ENCODE measurements at places on chromosomes 4 and X.

- peak; percentile 57 for DNase-seq
These were observed 82.2 kb downstream of the STOX2 start for GRCh38 chr4:183986971-183987946.

GRCh38 chr4:118997601-118998000, 108.9 kb downstream of the SYNPO2 start:
- DNase-seq = no peak

GRCh38 chr4:153076861-153077260, 127.4 kb upstream of the TRIM2 start:
- DNase-seq = no peak

DNA sequence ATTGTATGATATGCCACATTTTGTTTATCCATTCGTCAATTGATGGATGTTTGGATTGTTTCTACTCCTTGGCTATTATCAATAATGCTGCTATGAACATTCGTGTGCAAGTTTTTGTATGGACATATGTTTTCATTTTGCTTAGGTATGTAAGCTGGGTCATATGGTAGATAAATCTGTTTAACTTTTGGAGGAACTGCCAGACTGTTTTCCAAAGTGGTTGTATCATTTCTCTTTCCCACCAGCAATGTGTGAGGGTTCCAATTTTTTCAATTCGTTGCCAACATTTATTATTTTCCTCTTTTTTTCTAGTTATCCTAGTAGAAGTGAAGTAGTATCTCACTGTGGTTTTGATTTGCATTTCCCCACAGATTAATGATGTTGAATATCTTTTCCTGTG, 71.8 kb downstream of the DIAPH2 start:
- no peak for DNase-seq

- DNase-seq = no peak
These were observed 3.3 kb upstream of the SLC25A4 start for GRCh38 chr4:185139736-185140135.

DNA sequence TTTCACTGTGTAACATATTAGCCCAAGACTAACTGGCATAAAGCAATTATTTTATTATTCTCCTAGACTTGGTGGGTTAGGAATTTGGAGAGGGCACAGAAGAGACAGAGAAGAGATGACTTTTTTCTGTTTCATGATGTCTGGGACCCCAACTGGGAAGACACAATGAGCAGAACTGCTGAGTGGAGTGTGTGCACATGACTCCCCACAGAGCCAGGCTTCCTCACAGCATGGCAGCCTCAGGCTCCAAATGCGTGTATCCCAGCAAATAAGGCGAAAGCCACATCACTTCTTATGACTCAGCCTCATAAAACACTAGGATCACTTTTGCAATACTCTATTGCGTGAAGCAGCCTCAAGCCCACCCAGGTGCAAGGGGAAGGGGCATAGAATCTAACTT, 68.4 kb downstream of the MFAP3L start:
- DNase-seq = no peak

DNA sequence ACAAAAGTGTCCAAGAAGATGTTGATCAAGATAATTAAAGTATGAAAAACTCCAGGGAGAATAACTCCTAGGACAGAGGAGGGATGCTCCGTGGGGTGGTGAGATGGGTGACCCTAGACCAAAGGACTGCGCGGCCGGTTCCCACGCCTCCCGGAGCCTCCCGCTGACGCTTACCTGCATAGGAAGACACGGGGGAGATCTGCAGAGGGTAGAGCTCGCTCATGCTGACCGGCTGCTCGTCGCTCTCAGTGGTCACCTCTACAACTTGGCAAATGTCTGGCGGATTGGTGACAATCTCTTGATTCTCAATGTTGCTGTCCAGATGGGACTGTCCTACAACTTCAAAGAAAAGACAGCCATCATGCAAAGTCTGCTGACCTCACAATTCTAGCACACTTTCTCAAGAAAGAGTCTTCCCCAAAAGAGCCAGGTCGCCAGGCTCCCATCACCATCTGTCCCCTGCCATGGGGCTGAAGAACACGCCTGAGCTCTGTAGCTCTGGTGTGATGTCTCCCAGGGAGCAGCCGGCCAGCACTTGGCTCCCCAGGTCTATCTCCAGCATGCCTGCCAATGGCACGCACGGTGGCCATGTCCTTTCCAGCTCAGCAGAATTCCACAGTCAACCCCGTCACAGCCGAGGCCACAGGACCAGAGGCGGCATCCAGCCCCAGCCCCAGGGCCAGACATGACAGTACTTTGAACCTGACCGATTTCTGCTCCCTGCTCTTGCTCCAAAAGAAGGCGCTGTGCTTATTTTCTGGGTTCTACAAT, 75.4 kb downstream of the IRF2 start:
- no peak for DNase-seq

GRCh38 chr4:94680176-94680862, 77.4 kb upstream of the BMPR1B start:
- DNase-seq = no peak

GRCh38 chr4:79385641-79386040, 22.4 kb downstream of the GK2 start:
- DNase-seq = no peak

DNA sequence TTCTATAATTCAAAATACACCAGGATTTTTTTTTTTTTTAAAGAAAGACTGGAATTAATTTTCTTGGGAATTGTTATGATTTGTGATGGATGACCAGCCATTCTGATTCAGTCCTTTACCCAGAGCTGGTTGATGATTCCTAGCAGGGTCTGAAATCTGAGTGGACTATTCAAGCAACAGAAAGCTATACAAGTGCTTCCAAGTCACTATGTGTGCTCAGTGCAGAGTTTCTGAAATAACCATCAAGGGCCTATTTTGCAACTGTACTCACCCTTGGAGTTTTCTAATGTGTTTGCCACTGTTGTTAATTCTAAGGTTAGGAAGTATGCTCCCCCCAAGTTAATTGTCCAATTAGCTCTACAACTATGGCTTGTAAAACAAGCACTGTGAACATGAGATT, 137.7 kb upstream of the RAPGEF2 start:
- no peak for DNase-seq

GRCh38 chrX:41445171-41445570, 2.0 kb upstream of the NYX start:
- no peak for DNase-seq

GRCh38 chr4:10589321-10589720, 95.2 kb downstream of the CLNK start:
- peak; percentile 81 for DNase-seq

DNA sequence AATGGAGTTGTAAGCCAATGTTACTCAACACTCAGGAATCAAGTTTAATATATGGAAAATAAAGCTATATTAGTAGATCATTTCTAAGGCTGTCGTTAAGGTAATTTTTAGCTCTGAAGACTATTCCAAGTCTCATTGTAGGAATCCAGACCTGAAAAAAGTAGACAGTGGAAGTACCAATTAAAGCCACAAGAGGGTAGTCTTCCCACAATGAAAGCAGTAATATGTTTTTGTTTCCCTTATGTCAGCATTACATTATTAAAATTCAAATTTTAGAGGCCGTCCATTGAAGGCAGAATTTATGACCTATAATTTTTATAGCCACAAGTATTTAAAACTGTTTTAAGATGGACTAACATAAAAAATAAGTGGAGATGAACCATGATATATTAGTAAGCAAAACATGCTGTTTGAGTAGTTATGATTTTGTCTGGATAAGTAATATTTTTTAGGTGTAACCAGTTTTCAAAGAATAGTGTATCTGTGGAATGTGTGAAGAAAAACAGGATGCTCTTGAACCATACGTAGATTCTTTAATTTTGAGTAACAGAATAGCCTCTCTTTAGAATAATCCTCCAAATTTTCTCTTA, 372.6 kb upstream of the TECRL start:
- DNase-seq = peak; percentile 43

GRCh38 chr4:126954537-126955291, 678.0 kb upstream of the INTU start:
- DNase-seq = no peak

GRCh38 chr4:133014473-133015135, 134.5 kb upstream of the PCDH10 start:
- DNase-seq = no peak

- DNase-seq = no peak
These were observed 47.2 kb downstream of the C4orf50 start for GRCh38 chr4:5971078-5971450.

GRCh38 chr4:24799544-24800324, 4.4 kb downstream of the SOD3 start:
- no peak for DNase-seq

DNA sequence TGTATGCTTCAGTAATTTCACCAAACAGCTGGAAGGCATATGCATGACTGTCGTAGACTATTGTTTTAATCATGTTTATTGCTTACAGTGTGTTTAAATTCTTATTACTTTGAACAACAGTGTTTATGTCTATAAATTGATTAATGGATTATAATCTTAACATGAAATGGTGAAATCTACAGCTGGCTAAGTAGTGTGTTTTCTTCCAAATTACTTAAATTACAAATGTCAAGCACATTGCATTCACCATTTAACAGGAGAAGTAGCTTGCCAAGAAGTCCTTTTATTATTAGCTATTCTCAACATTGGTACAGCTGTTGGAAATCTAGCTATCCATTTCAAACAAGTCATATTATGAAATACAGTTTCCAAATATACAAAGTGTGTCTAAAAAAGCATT, 849.3 kb upstream of the PCDH10 start:
- DNase-seq = no peak

GRCh38 chrX:103688946-103689345, 2.4 kb upstream of the MORF4L2 start:
- peak; percentile 39 for DNase-seq

DNA sequence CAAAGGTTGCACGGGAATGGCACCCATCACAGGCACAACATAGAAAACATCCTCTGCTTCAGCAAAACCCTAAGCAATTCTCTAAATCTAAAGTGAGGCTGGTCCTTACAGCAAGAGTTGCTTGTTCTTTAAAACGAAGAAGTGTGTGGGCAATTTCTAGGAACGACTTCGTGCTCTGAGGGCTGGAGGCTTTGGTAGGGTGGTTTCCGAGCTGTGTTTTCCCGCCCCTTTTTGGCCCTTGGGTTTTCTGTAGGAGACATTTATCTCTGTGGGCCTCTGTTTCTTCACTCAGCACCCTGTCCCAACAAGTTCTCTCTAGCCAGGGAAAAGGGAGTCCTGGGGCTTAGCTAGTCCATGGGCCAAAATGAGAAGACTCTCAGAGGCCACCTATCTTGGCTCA, 84.2 kb downstream of the SLC2A9 start:
- DNase-seq = no peak

DNA sequence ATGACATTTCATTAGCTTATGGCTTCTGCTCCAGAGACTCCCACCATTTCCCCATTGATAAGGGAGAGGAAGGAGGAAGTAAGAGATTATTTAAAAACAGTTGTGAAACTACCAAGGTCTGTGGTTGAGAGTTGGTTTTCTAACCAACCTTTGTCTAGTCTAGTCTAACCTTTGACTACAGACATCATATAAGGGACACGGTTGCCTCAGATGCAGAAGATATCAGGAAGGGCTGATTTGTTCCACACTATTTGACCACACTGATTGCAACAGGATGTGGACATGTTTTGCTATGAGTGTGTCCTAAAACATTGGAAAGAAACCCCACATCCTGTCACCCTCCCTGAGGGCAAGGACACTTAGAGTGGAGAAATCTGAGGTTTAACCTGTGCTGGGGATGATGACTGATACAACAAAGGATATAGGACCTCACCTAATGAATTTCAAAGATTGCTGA, 53.0 kb downstream of the COQ2 start:
- DNase-seq = no peak

GRCh38 chrX:48574270-48575266, at the start of gene RBM3:
RBM3 (plus strand) TSS chrX:48574484; CDS start chrX:48575181, 697 bp downstream.
- DNase-seq = peak; percentile 95

GRCh38 chrX:10393899-10394298, 226.5 kb downstream of the MID1 start:
- no peak for DNase-seq

DNA sequence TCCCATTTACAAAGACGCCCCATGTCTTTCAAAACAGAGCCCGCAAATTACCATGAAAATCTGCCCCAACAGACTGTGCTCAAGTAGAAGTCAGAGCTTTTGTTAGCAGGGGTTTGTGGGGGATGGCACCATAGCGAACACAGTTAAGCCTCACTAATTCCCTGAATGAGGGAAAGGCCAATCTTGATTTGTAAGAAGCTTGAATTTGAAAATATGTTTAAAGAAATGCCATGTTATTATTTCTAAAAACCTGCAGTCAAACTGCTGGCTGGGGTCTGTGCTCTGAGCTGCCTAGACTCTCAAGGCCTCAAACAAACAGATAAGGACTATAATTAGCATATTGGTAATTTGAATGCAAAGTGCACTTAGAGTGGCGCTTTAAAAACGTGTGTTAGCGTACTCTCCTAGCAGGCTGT, 9.4 kb upstream of the PAK3 start:
- DNase-seq = no peak

DNA sequence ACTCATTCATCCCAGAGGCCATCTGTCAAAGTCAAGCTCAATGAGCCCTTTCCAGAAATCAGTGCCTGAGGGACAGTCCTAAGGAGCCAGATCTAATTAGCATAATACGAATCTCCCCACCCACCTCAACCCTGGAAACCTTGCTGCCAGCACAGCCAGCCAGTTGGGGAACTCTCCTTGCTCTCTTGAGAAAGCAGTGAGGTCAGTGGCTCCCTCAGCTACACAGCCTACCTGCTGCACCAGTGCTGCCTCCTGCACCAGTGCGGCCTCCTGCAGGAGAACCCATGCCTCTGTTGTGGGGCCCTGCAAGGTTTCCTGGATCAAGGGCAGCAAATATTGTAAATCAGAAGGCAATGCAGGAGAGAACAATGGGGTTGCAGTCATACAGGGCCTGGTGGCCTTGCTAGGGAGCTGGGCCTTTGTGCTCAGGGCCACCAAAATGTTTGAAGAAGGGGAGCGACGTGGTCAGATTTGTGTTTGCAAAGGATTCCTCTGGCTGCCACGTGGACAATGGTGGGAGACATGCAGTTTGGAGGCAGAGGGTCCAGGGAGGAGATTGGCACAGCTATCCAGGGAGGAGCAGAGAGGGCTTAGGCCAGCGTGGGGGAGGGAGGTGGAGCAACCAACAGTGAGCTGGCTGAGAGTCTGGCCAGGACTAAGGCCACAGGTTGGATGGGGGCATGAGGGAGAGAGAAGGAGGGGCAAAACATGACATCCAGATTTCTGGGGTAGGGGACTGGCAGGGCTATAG, 124.3 kb upstream of the MAMLD1 start:
- DNase-seq = no peak

DNA sequence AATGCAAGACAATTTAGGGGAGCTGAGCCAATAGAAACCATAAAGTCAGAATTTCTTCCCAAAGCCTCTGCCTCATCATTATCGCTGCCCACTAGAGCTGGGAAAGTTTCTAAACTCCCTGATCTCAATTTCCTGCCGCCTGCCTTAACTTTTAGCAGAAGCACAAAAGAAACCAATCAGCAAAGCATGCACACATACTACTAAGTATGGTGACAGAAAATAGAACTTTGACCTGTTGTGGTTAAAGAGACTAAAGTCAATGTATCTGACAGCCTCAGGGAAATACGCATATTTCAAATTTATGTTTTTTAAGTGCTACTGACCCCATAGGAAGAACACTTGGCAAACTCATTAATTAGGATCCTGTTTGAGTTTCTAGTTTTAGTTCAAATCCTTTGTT, 10.1 kb downstream of the STK26 start:
- DNase-seq = no peak

GRCh38 chr4:148364525-148364924, 77.7 kb downstream of the NR3C2 start:
- DNase-seq = no peak

- no peak for DNase-seq
These were observed 50.6 kb downstream of the TBL1X start for GRCh38 chrX:9515489-9515888.

GRCh38 chr4:66328803-66329574, 658.7 kb upstream of the EPHA5 start:
- no peak for DNase-seq

Data from NCI-H460 (cell line).